ENCODE measurements at places on chromosomes 13 and 19. TPM values are rescaled to one million over a fixed set of nuclear protein-coding genes. Genes with fewer than 3 reads are reported as not detected.

PEAK3 gene
- total RNA-seq, result not detected

C19orf81 gene
- total RNA-seq, result 4.2 TPM

ZNF253 gene
- 15.5 TPM for total RNA-seq

GRCh38 chr13:105665284-105665683, 870.2 kb downstream of the EFNB2 start:
- H3K36me3 ChIP-seq, result no peaks in the 10 kb centered on the region
- H3K27me3 ChIP-seq, result no peaks in the 10 kb centered on the region
- no peak for DNase-seq

RGS9BP gene
- total RNA-seq, result 0.49 TPM

- H3K27ac ChIP-seq, result no peak overlapping the region
- no peaks in the 10 kb centered on the region for H3K27me3 ChIP-seq
- H3K36me3 ChIP-seq, result peaks cover 35% of the 10 kb centered on the region
- H3K4me3 ChIP-seq, result no peak overlapping the region
- no peaks in the 10 kb centered on the region for H3K4me1 ChIP-seq
Observed at GRCh38 chr13:113591750-113592149, 7.2 kb downstream of the TFDP1 start.

GRCh38 chr19:51695088-51695487, 2.0 kb downstream of the SPACA6 start:
- H3K27ac ChIP-seq, result no peak overlapping the region
- H3K27me3 ChIP-seq, result peaks cover 2% of the 10 kb centered on the region

GRCh38 chr13:26946684-26947343, 186.2 kb upstream of the GPR12 start:
- no peak overlapping the region for H3K4me3 ChIP-seq
- no peak overlapping the region for H3K27ac ChIP-seq
- H3K36me3 ChIP-seq, result no peaks in the 10 kb centered on the region

DNA sequence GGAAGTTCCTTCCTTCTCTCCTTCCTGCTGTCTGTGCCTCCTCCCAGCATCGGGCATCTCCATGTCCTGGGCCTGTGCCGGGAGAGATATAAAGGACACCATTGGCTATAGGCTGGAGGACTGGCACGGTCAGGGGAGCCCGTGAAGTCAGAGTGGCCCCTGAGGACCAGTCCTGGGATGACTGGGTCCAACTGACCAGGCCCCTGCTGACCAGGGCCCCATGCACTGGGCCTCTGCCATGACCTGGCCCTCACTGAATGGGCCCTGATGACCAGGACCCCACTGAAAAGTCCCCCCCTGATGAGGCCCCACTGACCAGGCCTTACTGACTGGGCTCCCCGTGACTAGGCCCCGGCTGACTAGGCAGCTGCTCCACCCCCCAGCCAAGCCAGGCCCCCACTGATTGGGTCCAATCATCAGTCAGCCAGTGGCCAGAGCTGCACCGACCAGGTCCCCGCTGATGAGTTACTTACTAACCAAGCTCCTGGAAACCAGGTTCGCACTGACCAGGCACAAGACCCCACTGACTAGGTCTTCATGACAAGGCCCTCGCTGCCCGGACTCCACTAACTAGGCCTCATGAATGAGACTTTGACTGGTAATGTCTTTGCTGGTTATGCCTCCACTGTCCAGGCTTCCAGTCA, 20.0 kb upstream of the ZNF14 start:
- H3K4me1 ChIP-seq, result no peaks in the 10 kb centered on the region
- no peaks in the 10 kb centered on the region for H3K36me3 ChIP-seq
- DNase-seq, result no peak
- no peak overlapping the region for H3K27ac ChIP-seq
- no peak overlapping the region for H3K4me3 ChIP-seq
- no peaks in the 10 kb centered on the region for H3K27me3 ChIP-seq

ONECUT3 gene
- total RNA-seq, result not detected

TNNI3 gene
- 0.80 TPM for total RNA-seq

- H3K27me3 ChIP-seq, result peaks cover 49% of the 10 kb centered on the region
- peaks cover 10% of the 10 kb centered on the region for H3K36me3 ChIP-seq
- H3K27ac ChIP-seq, result no peak overlapping the region
- no peaks in the 10 kb centered on the region for H3K4me1 ChIP-seq
- no peak for DNase-seq
Observed at GRCh38 chr19:45346449-45346848, 5.9 kb downstream of the KLC3 start.

GRCh38 chr19:33665776-33666595, 44.2 kb downstream of the CHST8 start:
- no peak overlapping the region for H3K4me3 ChIP-seq
- no peak for DNase-seq
- H3K27me3 ChIP-seq, result peaks cover 6% of the 10 kb centered on the region
- no peak overlapping the region for H3K27ac ChIP-seq

ERICH6B gene
- not detected for total RNA-seq

NEK5 gene
- total RNA-seq, result 0.44 TPM

GRCh38 chr13:78657699-78658629, 991 bp downstream of the OBI1 start:
- no peak for DNase-seq
- H3K36me3 ChIP-seq, result no peaks in the 10 kb centered on the region

DNA sequence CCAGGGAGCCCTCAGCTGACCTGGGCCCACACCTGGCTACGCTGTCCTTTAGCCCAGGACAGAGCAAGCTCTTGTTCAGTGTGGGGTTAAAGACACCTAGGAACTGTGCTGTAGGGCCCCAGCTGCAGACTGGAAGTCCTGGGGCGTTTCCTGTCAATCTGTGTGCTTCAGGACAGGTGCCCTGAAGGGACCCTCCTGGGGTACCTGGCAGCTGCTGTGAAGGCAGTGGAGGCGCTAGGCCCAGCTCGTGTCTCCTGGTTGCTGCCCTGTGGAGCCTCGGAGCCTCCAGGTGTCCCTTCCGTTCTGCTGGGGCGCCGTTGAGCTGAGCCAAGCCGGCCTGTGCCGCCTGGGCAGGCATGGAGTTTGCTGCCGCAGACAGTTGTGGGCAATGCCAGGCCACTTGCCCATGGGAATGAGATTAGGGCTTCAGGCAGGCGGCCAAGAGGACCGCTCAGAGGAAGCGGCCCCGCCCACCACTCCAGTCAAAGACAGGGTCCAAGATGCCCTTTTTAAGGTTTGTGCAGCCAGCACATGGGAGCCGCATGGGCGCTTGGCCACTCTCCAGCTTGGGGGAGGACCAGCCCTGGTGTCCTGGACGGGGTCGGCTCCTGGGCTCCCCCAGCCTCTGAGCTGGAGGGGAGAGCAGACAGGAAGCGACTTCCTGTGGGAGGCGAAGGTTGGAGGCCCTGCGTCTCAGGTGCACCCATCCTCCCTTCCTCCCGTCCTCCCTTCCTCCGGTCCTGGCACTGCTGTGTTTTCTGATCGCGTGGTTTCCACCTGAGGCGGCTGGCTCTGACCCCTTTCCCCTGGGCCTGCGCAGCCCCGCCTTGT, 4.0 kb downstream of the PTBP1 start:
- DNase-seq, result peak; percentile 51
- peak overlapping the region; percentile 82 for H3K27ac ChIP-seq
- no peaks in the 10 kb centered on the region for H3K27me3 ChIP-seq
- peaks cover 56% of the 10 kb centered on the region for H3K4me1 ChIP-seq
- peaks cover 62% of the 10 kb centered on the region for H3K36me3 ChIP-seq

PSG2 gene
- total RNA-seq, result 0.62 TPM

DNA sequence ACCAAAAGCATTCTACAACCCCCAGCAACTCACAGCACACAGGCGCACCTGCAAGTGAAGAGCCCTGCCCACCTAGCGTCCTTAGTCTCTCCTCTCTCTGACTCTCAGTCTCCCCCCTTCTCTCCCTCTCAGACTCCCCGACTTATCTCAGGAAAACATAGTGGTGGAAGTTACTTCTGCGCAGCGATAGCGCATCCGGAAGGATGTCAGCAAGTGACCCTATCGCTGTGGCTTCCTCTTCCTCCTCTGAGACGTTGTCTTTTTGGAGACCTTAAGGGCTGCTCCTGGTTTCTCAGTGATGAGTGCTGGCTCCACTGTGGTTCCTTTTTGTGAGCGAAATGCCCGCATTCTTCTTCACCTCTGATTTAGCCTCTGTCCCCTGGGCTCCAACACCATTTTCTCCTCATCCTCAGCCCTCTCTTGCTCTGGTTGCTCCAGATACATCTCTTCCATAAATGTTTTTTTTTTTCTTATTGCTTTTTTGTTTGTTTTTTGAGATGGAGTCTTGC, 1.4 kb upstream of the YIF1B start:
- peaks cover 19% of the 10 kb centered on the region for H3K27me3 ChIP-seq
- peak overlapping the region; percentile 29 for H3K27ac ChIP-seq
- H3K4me1 ChIP-seq, result peaks cover 28% of the 10 kb centered on the region
- H3K4me3 ChIP-seq, result no peak overlapping the region

- no peak overlapping the region for H3K4me3 ChIP-seq
- no peaks in the 10 kb centered on the region for H3K4me1 ChIP-seq
- no peak overlapping the region for H3K27ac ChIP-seq
- no peak for DNase-seq
Observed at GRCh38 chr13:34967851-34968562, 25.9 kb downstream of the NBEA start.

GRCh38 chr19:17304386-17305215, 1.1 kb upstream of the MRPL34 start:
- no peaks in the 10 kb centered on the region for H3K27me3 ChIP-seq
- no peak for DNase-seq
- H3K36me3 ChIP-seq, result no peaks in the 10 kb centered on the region

DNA sequence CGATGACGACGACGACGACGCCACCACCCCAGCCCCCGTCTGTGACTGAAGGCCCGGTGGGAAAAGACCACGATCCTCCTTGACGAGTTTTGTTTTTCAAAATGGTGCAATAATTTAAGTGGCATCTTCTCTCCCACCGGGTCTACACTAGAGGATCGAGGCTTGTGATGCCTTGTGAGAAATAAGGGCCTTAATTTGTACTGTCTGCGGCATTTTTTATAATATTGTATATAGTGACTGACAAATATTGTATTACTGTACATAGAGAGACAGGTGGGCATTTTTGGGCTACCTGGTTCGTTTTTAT, 2.5 kb downstream of the KLF2 start:
- no peak for DNase-seq
- no peaks in the 10 kb centered on the region for H3K27me3 ChIP-seq
- peaks cover 35% of the 10 kb centered on the region for H3K36me3 ChIP-seq
- peak overlapping the region; percentile 86 for H3K4me3 ChIP-seq
- H3K4me1 ChIP-seq, result peaks cover 48% of the 10 kb centered on the region

GRCh38 chr19:4772566-4772965, 19.0 kb upstream of the FEM1A start:
- DNase-seq, result no peak
- peaks cover 9% of the 10 kb centered on the region for H3K27me3 ChIP-seq
- H3K4me1 ChIP-seq, result no peaks in the 10 kb centered on the region
- H3K27ac ChIP-seq, result no peak overlapping the region
- no peak overlapping the region for H3K4me3 ChIP-seq
